ENCODE measurements at places on chromosomes 4 and X. TPM values are rescaled to one million over a fixed set of nuclear protein-coding genes. Genes with fewer than 3 reads are reported as not detected.

GRCh38 chrX:30781711-30782444 is 107.2 kb downstream of the TAB3 start:
- no peaks in the 10 kb centered on the region for H3K27me3 ChIP-seq
- H3K27ac ChIP-seq = no peak overlapping the region
- no peaks in the 10 kb centered on the region for H3K36me3 ChIP-seq
- no peaks in the 10 kb centered on the region for H3K4me1 ChIP-seq
- no peak overlapping the region for H3K4me3 ChIP-seq

DNA sequence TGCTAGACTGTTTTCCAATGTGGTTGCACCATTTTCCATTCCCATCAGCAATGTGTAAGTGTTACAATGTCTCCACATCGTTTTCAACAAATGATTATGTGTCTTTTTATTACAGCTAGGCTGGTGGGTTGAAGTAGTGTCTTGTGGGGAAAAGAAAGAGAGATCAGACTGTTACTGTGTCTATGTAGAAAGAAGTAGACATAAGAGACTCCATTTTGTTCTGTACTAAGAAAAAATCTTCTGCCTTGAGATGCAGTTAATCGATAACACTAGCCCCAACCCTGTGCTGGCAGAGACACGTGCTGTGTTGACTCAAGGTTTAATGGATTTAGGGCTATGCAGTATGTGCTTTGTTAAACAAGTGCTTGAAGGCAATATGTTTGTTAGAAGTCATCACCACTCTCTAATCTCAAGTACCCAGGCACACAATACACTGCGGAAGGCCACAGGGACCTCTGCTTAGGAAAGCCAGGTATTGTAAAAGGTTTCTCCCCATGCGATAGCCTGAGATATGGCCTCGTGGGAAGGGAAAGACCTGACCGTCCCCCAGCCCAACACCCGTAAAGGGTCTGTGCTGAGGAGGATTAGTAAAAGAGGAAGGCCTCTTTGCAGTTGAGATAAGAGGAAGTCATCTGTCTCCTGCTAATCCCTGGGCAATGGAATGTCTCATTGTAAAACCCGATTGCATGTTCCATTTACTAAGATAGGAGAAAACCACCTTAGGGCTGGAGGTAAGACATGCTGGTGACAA is 23.0 kb upstream of the UGT2B15 start:
- DNase-seq = no peak
- no peaks in the 10 kb centered on the region for H3K4me1 ChIP-seq
- no peak overlapping the region for H3K27ac ChIP-seq
- no peaks in the 10 kb centered on the region for H3K36me3 ChIP-seq

- H3K4me3 ChIP-seq = no peak overlapping the region
- H3K36me3 ChIP-seq = no peaks in the 10 kb centered on the region
Observed at GRCh38 chr4:128787509-128788311, 21.8 kb upstream of the JADE1 start.

The RHOXF2B gene
- not detected for total RNA-seq

The PGAM4 gene
- 0.77 TPM for total RNA-seq

- H3K27ac ChIP-seq = no peak overlapping the region
- H3K4me3 ChIP-seq = no peak overlapping the region
- no peaks in the 10 kb centered on the region for H3K36me3 ChIP-seq
Observed at GRCh38 chr4:111879539-111879938, 265.7 kb upstream of the FAM241A start.

The F11 gene
- total RNA-seq = 0.48 TPM

DNA sequence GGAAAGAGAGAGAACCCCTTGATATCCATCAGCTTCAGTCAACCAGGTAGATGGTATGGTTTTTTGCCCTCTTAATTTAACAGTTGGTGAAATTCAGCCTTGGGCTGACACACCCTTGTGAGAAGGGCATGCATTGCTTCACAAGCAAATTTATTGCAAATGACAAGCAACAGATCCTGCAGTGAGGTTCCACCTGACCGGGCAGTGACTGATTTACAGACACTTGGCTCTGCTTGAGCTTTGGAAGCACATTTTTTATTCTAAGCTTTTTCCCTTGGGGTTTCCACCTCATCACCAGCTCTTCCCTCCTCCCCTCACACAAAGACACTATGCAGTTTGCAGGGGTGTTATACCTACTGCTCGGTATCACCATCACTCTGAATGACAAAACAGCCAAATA is 28.3 kb upstream of the SERTM2 start:
- H3K27ac ChIP-seq = no peak overlapping the region
- DNase-seq = no peak
- no peaks in the 10 kb centered on the region for H3K4me1 ChIP-seq
- no peaks in the 10 kb centered on the region for H3K27me3 ChIP-seq
- H3K36me3 ChIP-seq = no peaks in the 10 kb centered on the region

DNA sequence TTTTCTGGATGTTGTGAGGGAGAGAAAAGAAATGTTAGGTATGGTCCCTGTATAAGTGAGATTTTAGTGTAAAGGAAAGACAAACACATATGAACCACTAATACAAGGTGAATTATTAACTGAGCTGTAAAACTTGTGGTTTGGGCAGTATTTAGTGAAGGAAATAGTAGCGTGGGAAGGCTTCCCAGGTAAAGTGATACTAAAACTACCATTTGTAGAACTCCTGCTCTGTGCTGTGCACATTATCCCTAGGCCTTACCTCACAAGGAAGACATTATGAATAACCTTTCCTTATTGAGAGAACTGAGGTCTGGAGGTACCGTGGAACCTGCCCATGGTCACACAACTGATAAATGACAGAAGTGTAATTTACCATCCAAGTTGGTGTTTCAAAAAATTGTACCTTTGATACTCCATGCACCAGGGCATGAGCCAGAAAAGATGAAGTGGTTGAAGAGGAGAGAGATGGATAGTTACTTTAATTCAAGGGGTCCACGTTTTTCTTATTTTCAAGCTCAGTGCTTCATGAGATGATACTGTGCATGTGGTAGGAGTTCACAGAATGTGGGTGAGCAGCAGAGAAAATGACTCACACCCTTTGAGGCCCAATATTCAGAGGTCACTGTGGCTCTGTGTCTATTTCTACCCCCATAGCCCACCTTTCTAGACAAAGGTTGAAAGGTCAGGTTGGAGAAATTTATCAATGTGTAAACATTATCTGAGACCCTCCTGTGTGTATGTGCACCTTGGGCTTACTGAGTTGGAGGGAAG is 2.6 kb upstream of the VSIG4 start:
- no peaks in the 10 kb centered on the region for H3K4me1 ChIP-seq
- no peak overlapping the region for H3K4me3 ChIP-seq
- no peaks in the 10 kb centered on the region for H3K36me3 ChIP-seq
- no peak for DNase-seq
- no peaks in the 10 kb centered on the region for H3K27me3 ChIP-seq

The SUPT20HL2 gene
- total RNA-seq = not detected
